Activated CD4-positive, alpha-beta T cell treated with anti-CD3 and anti-CD28 coated beads for 1 hour (primary cell): ENCODE measurements at places on chromosomes 3 and 15.

- DNase-seq = no peak
Measured at GRCh38 chr3:126659915-126660886, 5.3 kb upstream of the TXNRD3 start.

- DNase-seq = no peak
Measured at GRCh38 chr15:90062462-90062932, 39.8 kb downstream of the IDH2 start.

- DNase-seq = no peak
Measured at GRCh38 chr3:8980756-8981257, 17.5 kb upstream of the RAD18 start.

DNA sequence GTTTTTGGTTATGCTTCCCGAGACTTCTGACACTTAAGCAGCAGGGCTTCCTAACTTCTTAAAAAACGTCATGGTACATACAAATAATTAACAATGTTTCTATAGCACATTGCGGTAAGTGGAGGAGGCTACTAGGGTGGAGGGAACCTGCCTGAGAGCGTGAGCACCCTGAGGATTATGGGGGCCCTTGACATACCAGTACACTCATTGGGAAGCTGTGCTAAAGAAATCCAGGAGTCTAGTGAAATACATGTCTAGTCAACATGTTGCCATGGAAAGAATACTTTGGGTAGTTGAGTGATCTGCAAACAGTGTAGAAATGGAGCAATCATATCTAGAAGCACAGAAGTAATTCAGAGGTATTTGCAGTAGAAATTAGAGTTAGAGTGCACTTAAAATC is 39.2 kb upstream of the MAPKBP1 start:
- DNase-seq = no peak

DNA sequence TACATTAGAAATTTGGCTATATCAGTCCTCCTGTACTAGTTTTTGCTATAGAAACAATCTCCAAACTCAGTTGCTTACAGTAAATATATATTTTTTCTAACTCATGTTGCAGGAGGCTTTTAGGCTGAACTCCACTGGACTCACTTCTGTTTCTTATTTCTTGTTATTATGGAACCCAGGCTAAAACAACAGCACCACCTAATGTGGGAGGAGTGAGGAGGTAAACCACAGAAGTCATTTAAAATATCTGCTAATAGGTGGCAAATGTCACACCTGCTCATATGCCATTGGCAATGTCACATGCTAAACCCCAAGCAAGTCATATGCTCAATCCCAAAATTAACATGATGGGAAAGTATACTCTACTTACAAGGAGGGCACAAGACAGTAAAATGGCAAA is 462.2 kb downstream of the PLOD2 start:
- DNase-seq = no peak

- no peak for DNase-seq
Measured at GRCh38 chr3:1275495-1275894, 182.7 kb downstream of the CNTN6 start.

GRCh38 chr3:10505050-10505790 is at the start of gene ATP2B2:
TSS of gene ATP2B2 (minus strand) at chr3:10505586. CDS start at chr3:10449543, 56,043 bp downstream.
- DNase-seq = no peak

- DNase-seq = no peak
Measured at GRCh38 chr15:70077188-70078147, 20.2 kb downstream of the TLE3 start.

DNA sequence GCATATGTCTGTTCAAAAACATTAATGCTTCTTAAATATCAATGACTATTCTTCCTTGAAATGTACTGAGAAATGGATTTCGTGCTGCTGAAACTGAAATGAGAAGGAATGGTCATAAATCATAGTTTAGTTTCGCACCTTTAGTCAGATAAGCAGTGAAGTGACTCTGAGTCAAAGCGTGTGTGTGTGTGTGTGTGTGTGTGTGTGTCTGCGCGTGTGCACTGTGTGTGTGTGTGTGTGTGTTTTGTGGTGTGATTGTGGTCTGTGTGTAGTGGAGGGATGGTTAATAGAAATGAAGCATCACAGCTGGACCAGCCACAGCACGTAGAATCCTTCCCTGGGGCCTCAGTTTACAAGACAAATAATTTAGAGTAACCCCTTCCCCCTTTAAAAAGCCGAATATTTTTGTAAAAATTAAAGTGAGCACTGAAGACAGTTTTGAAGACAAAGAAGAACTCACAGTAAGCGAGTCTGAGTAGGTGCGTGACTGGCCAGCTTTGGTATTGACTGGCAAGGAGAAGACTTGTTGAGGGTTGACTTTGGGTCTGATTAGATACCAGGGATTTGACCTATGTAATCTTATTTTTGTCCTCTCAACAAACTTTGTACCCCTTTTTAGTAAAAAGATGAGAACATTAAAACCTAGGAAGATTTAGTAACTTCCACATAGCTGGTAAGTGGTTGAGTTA is 202.0 kb upstream of the IL12A start:
- DNase-seq = no peak

DNA sequence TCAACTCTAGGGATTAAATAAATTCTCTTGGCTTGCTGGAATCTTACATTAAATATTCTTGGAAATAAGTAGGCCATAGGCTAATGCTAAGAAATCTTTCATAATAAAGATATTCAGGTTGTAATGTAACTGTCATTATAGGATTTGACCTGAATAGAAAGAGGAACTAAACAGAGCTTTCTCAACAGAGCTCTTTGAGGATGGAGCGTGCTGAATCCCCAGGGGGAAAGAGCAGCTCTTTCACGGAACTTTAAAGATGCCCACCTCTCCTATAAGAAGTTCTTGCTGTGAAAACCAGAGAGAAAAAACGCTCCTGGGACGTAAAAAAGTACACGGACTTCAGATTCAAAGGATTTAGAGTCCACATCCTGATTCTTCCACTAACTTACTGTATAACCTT is 77.9 kb downstream of the NTRK3 start:
- DNase-seq = no peak

DNA sequence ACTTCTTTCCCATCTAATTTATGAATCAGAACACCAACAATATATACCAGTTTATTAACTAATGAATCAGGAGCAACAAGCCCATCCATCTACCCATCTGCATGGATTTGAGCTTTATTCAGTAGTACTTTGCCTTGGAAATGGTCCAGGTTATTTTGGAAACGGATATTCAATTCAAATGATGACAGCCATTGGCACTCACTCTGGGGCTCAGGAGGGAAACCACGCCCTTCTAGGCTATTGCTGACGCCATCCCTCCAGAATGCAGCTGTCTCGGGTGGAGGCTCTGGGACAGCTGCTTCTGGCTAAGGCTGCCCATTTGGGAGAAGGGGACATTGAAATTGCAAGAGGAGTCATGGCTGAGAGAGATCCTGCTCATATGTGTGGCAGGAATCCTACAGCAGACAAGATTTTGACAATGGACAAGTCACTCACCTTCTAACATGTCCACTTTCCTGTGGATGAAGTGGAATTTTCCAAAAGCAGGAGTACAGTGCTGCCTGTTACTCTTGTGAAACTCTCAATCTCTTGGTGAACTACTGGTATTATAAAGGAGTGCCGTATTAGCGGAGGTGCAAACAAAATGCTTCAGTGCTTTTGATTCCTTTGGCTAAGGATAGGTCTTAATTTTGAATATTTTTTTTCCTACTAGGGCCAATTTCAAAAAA is 29.3 kb upstream of the TRAK1 start:
- no peak for DNase-seq

- DNase-seq = peak; percentile 19
Measured at GRCh38 chr3:100710261-100710968, 1.1 kb downstream of the TFG start.

DNA sequence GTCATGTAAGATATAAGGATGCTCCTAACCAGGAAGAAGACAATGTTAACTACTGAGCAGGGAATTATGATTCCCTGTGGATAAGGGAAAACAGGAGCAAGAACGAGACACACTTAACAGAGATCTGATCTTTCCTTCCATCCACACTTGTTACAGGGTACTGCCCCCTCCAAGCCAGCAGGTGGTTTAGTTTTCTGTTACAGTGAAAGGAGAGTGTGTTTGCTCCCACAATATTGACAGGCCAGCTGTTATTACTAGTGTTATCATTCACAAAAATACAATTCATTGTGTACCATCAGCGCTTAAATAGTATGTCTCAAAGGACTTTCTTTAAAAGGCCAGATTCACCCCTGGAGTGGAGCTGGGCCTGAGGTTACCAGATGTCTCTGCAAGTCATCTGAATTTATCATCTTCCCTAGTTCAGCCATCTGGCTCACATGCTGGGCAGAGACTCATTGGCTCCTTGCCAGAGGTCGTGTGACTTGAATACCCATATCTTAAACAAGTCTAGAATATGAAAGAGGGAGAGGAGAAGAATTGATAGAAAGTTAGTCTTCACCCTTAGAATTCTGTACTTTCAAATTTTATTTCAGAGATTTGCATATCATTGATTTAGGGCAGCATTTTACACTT is 16.8 kb upstream of the FMN1 start:
- DNase-seq = no peak

DNA sequence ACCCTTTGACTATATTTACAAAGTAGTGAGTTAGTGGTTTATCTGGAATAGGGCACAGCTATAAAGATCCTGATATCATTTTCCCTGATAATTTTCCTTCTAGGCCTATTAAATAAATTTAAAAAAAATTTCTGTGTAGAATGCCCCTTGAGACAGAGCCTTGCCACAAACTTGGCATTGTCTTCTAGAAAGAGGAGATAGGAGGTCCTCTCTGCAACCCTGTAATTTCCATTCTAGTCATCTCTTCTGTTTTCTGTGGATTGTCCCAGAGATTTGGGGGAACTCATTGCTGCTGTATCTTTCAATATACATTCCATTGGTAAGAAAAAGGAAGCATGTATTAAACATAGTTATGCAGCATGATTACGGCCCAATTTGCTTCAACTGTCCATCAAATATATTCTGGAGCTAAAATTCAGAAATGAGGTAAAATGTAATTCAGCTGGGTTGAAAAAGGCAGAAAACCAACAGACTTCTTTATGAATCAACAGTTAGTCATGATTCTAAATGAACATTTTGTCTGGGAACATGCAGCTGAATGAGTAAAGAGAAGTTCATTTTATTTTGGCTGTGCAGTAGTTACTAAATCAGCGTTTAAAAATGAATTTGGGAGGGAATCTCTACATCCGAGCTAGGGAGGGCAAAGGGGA is 401.1 kb downstream of the NAALADL2 start:
- DNase-seq = no peak

DNA sequence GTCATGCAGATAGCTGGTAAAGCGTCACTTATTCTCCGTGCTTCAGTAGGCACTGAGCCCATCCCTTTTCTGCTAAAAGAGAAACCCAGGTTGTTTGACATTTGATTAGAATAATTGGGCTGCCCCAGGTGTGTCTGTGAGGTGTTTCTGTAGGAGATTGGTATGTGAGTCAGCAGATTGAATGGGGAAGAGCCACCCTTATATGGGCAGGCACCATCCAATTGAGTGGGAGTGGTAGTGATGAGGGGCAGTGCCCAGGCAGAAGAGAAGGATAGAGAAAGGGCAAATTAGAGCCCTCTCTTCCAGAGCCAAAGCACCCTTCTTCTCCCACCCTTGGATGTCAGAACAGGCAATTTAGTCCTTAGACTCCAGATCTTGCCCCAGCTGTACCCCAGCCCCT is 384.3 kb upstream of the GBE1 start:
- no peak for DNase-seq

GRCh38 chr3:39029556-39029955 is 22.2 kb downstream of the SCN11A start:
- DNase-seq = no peak

- DNase-seq = no peak
Measured at GRCh38 chr3:38121451-38121831, 15.5 kb downstream of the ACAA1 start.

GRCh38 chr15:65847989-65848388 is 21.3 kb upstream of the RAB11A start:
- DNase-seq = no peak

DNA sequence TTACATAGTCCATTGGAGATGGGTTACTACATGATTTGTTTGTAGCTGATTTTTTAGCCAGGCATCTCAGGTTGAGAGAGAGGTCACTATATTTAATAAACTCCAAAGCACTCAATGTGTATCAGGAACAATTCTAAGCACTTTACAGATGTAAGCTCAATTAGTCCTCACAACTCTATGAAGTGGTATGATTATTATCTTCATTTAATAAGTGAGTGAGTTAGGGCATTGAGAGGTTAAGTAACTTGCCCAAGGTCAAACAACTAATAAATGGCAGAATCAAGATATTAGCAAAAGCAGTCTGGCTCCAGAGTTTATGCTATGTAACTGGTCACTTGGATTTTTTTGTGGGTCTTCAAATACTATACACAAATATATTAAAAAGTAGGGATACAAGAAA is 56.3 kb upstream of the ABI3BP start:
- DNase-seq = no peak

DNA sequence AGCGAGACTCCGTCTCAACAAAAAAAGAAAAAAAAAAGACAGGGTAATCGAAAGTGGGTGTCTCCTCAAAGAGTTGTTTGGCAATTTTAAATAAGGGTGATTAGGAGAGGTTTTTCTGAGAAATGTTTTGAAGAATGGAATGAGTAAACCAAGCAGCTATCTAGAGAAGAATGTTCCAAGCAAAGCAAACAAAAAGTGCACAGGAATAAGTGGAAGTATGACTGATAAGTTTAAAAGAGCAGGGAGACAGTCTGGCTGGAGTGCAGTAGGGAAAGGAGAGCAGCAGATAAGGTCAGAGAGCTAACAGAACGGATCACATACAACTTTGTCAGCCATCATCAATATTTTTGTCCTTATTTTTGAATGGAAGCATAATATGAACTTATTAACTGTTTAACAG is 853.5 kb downstream of the TUSC7 start:
- DNase-seq = no peak

- no peak for DNase-seq
Measured at GRCh38 chr3:129295286-129295685, 16.6 kb downstream of the HMCES start.

DNA sequence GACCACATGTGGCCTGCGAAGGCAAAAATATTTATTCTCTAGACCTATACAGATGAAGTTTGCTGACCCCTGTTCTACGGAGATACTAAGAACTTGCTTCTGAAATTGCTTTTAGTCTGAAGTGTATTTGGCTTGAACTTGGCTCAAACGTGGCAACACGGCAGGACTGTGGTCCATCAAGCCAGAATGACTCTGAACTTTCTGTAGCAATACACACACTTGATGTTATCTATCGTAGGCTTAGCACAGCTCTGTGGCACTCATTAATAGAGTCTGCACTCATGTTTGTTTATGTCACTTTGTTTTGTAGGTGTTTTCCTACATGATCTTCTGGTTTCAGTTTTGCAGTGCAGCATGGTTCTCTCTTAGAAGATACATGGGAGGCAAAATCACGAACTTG is 298.1 kb downstream of the ADAMTS17 start:
- no peak for DNase-seq

DNA sequence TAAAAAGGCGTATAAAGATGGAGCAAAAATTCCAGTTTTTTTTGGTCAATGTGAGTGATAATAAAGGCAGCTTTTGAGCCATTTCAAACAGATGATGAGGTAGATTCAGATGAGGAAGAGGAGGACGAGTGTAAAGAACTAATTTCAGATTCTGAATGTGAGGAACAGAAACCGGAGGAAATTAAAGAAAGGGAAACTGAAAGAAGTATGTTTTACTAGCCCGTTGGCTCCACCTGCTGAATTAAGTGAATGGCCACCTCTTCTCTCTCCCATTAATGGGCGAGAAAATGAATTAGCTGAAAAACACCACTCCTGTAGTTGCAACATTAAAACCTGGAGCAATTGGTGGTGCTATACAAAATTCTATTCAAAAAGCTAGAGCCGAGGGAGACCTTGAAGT is 55.4 kb downstream of the CYP19A1 start:
- DNase-seq = no peak
